CD4-positive, alpha-beta T cell treated with Interleukin-12 subunit alpha and Interleukin-12 subunit beta, for 1 hour (primary cell): ENCODE measurements at places on chromosomes 1 and 21.

DNA sequence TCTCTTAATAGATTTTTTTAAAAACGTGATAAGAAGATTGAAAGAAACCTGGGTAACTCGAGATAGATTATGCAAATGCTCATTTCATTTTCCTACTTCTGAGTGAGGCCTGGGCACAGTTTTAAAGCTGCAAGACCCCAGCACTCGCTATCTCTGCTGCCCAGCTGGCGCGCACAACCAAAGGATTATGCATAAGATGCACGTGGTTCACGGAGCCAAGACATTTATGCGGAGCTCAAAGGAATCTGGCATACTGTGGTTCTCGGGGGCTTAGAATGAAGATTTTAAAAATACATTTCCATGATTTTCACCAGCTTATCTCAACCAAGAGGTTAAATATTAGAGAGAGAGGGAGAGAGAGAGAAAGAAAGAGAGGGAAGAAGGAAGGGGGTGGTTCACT, 210.9 kb downstream of the DSCAM start:
- no peak for DNase-seq

DNA sequence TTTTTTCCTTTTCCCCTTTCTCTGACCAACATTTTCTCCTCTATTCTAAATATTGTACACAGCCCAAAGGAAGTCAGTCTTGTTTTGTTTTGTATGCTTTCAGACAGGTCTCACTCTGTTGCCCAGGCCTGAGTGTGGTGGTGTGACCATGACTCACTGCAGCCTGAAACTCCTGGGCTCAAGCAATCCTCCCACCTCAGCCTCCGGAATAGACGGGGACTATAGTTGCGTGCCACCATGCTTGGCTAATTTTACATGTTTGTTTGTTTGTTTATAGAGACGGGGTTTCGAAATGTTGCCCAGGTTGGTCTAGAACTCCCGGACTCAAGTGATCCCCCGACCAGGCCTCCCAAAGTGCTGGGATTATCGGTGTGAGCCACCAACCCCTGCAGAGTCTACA, 72.8 kb downstream of the NRIP1 start:
- no peak for DNase-seq

GRCh38 chr1:29022620-29023019, 101.1 kb downstream of the TMEM200B start:
- no peak for DNase-seq

GRCh38 chr1:179761846-179762640, 19.0 kb downstream of the FAM163A start:
- no peak for DNase-seq

DNA sequence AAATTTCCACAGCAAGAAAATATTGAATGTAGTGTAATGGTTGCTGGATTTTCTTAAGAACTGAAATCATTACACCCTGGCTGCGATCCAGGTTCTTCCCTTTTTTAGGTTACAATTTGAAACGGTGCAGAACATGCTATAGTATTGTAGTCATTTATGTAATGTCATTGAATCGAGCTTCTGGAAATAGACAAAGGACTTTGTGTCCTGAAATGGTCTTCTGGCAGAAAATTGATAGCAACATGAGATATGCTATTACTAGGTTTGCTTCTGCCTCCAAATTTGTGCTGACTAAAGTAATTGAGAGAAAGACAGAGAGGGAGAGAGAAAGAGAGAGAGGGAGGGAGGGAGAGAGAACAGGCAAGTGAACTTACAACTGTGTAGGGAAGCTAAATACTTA, 146.2 kb upstream of the NFIA start:
- DNase-seq = no peak

- DNase-seq = no peak
Measured at GRCh38 chr1:116664366-116664977, 3.1 kb downstream of the IGSF3 start.

GRCh38 chr1:58714544-58714943, 14.7 kb upstream of the MYSM1 start:
- DNase-seq = no peak

GRCh38 chr1:91176250-91176649, 154.4 kb upstream of the ZNF644 start:
- DNase-seq = no peak

DNA sequence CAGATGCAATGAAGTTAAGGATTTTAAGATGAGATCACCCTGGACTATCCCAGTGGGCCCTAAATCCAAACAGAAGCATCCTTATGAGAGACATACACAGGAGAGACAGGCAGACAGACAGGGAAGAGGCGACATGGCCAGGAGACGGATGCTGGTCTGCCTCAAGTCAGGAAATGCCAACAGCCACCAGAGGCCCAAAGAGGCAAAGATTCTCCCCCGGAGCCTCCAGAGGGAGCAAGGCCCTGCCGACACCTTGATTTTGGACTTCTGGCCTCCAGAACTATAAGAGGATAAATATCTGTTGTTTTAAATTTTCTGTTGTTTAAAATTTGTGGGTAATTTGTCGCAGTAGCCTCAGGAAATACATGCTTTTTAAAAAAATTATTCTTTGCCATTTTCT, 116.4 kb downstream of the GLIS1 start:
- no peak for DNase-seq

DNA sequence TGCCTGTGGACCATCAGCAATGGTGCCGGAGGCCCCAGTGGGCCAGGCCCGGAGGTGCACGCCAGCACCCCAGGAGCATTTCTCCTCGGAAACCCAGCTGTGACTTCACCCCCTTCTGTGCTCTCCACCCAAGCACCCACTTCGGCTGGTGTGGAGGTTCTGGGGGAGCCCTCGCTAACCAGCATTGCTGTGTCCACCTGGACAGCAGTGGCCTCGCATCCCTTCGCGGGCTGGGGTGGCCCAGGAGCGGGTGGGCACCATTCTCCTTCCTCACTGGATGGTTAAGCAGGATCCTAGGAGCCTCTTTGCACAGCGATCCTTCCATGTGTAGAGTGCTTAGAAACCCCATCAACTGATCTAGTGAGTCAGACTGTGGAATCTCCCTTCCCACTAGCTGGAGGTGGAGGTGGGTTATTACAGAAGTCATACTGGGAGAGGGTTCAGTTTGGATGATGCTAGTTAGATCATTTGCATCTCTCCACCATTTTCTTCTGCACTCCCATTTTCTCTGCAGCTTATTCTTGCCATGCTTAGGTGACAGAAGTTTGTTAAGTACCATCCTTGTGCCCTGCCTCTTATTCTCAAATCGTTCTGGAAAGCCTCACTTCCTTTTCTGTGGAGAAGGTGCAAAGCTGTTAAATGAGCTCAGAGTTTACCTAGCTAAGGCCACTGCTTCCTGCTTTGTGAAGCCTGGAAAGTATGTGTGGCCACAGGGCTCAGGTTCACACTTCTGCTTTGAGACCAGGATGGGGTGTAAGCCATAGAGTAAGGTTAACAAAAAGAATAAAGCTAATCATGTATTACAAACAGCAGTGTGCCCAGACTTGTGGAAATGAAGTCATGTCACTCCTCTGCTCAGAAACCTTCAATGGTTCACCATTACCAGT, 32.3 kb downstream of the TBX19 start:
- no peak for DNase-seq

DNA sequence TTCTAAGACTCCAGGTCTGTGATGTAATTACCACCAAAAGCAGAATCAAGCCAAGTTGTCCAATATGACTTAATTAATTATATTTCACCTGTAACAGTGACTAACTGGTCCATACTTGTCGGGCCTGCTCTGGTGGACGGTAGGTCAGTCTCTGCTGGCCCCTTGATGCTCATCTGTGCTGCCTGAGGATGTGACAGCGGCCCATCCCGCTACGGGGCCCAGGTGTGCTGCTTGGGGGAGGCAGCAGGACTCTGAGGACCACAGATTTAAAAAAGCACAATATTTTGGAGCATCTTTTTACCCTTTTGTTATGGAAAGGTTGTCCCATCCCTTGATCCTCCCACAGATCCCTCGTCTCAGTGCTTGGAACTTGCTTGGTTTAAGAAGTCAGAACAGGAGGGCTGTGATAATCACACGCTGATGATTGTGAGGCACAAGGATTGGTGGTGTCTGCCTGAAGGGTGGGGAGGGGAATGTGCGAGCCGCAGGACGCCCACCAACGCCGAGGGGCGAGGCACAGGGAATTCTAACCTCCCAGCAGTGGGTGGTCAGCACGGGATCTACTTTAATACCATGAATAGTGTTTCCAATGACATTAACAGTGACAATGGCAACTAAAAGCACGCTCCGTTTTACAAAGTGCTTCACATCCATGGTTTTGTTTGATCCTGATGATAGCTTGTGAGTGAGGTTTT, 27.8 kb upstream of the UMODL1 start:
- no peak for DNase-seq

DNA sequence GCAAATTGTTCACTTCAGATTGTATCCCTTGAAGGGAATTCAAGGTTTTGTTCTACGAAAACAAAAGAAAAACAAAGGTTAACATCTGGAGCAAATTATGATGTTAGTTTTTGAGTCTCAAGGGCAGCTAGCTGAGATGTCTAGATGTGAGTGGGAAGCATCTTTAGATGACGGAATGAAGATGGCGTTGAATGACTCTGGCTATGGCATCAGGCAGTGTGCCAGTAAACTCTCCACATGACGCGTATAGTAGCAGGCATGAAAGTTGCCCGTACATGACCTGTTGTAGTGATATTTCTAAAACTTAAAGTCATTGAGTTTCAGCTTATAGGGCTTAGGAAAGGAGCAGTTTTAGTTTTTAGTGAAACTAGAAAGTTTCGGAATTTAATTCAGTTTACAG, 12.3 kb upstream of the SDC3 start:
- DNase-seq = no peak

DNA sequence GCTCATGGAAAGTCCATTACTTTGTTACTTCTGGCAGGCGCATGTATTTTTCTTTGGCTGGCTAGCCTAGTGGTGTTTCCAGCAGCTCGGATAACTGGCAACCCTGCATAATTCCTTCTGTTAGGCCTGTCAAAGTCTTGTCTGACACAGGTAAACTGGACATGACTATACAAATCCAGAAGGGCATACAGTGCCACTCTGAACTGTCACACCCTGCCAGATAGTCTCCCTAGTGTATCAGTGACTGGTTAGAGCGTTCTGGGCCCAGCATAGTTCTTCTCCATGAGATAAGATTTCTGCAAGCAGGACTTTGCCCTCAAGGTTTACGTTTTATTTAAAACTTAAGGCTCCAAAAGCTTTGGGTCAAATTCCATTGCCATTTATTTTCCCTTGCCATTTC, 177.7 kb upstream of the GORAB start:
- no peak for DNase-seq

DNA sequence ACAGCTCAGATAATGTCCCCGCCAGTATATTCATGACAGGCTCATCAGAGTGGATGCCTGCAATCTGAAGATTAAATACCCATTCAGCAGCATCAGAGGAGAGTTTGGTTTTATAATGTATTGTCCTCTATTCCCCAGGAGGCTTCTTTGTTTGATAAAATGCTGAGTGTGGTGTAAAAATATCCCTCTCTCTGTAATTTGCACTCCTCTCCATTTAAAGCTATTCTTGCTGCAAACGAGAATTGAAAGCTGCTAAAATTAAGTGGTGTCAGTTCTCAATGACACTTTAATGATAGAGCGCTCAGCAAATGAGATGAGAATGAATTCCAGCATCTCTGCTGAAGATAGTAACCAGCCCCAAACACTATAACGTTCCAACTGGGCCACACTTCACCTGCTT, 205.7 kb upstream of the RRP15 start:
- DNase-seq = no peak

GRCh38 chr1:157450106-157450505, 102.2 kb downstream of the FCRL5 start:
- no peak for DNase-seq

- DNase-seq = no peak
Measured at GRCh38 chr1:162678439-162678838, 46.2 kb downstream of the DDR2 start.

DNA sequence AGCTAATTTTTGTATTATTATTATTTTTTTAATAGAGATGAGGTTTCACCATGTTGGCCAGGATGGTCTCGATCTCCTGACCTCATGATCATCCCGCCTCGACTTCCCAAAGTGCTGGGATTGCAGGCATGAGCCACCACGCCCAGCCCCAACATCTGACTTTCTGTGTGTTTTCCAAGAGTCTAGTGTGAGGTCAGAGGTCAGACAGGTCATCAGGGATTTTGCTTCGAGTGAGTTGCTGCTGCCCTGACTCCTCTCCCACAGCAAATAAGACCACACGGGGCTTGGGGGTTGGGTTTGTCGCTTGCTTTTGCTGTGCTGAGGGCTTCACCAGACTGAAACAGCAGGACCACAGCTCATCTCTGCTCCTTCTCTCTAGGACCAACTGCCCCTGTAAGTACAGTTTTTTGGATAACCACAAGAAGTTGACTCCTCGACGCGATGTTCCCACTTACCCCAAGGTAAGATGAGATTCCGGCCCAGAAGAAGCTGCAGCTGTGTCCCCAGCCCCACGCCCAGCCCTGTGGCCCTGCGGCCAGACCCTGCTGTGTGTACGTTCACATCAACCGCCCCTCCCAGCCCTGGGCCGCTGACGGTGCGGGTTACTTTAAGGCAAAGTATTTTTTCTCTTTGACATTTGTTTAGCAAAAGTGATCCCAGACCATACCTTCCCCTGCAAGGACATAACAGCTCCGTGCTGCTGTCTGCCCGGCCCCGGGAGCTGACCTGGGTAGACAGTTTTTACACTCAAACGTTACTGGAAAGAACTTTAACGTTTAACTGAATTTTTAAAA, 97.5 kb downstream of the PDE9A start:
- no peak for DNase-seq

DNA sequence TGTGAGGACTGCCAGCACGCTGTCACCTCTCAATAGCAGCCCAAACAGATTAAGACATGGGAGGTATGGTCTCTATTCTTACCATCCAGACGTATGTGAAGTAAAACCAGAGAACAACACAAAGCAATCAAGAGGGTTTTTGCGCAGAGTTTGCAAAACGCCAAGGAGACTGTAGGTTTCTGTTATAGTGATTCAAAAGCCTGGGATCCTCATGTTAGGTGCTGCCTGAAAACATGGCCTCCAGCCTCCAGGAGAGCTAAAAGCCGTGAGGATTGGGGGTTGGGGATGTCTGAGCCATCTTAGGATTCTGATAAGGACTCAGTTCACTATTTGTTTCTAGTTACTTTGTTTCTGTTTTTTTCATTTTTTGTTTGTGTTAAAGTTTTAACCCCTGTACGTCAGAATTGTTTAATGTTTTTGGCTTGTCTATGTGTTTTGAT, 4.2 kb upstream of the CCT8 start:
- peak; percentile 36 for DNase-seq

- no peak for DNase-seq
Measured at GRCh38 chr1:232139444-232139843, 490.5 kb downstream of the SIPA1L2 start.

DNA sequence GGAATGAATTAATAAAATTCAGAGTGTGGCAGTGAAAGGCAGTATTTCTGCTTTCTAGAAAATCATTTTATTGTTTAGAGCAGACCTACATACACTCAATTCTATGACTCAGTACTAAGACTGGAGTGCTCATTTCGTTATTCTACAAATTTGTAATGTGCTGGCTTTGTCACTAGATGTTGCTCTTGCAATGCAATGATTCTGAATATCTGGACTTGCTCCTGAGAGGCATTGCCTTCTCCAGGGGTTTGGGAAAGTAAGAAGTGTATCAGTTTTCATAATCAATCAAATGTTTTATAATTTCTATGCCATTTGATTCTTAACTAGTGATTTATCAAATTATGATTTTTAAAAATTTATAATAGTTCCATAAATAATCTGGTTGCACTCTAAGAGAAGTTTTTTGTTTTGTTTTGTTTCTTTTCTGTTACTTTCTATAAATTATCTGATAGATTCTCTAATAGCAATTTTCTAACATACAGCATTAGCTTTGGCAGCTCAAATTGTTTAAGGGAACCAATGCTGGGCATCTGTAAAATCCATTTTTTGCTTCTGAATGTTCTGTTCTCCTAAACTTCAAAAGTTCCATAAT, 280.5 kb upstream of the SGIP1 start:
- DNase-seq = peak; percentile 71

GRCh38 chr1:111990026-111990877, 784 bp upstream of the KCND3 start:
- no peak for DNase-seq
